ENCODE measurements at places on chromosomes 1 and 21.

DNA sequence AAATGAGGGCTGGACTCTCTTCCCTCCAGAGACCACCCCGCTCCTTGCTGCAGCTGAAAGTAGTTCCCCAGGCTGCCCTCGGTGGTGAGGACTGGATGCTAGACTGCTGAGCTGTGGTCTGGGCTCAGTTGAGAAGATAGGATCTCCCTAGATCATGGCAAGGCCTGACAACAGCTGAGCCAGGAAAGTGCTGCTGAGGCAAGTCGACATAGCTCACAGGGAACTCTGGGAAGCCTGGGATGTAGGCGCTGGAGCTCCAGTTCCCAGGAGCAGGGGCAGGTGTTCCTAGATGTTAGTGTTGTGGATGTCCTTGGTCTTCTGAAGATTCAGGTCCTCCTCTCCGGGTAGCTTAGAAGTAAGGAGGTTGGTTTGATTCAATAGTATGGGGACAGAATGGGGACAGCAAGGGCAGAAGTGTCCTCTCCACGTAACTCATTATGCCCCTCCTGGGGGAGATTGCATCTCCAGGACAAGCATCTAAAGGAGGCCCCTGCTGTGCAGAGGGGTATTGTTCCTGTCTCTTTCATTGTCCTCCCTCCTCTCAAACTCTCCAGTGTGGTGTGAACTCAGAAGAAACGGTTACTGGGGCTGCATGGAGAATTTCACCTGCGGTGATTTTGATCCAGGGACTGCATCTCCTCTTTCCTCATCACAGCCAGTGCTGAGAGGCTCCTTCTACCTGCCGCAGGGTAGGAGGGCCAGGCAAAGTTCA is 3.7 kb downstream of the CYB561D1 start:
- DNase-seq = no peak

GRCh38 chr1:228867108-228867950 is 132.1 kb downstream of the RHOU start:
- no peak for DNase-seq

DNA sequence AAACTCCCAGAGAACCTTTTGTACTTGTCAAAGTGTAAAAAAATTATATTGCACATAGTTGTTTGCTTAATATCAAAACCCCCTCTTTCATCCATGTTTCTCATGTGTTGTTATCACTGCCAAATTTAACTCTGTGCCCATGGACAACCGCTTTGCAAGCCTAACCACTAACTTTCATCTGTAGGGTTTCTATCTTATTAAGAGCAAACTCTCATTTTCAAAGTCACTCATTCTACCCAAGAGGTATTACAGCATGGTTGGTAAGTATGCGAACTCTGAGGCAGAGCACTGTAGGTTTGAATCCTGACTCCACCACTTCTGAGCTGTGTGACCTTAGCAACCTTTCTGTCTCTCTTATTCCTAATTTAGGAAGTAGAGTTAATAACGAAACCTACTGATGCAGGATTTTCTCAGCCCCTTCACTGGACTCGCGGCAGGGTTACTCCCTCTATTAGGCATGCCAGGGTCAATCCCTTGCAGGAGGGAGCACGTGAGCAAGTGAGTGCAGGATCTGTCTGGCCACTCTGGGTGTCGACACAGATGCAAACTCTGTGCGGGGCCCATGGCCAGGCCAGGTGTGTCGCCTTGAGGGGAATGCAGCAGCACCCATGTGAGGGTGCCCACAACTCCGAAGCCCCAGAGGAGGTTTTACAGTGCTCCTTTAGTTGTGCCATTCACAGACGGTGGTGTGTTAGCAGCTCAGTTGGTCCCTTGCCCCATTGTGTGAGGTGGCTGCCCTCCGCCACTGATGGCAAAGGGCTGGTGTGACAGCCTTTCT is 361.5 kb upstream of the ADGRL2 start:
- DNase-seq = no peak

DNA sequence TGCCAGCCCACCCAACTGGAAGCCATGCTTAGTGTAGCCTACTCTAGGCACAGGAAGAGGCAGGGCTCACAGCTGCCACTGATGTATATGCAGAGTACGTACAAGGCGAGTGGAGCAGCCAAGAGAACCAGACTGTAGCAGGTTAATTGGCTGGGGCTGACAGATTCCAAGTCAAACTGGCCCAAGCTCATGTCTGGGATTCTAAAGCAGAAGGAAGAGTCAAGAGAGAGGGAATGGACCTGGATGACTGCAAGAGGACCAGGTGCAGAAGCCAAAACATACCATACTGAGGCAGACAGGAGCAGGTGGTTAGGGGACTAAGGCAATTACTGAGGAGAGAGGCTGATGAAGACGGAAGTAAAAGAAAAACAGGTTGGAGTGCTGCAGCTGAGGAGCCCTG is 51.3 kb upstream of the LRRN2 start:
- DNase-seq = no peak

DNA sequence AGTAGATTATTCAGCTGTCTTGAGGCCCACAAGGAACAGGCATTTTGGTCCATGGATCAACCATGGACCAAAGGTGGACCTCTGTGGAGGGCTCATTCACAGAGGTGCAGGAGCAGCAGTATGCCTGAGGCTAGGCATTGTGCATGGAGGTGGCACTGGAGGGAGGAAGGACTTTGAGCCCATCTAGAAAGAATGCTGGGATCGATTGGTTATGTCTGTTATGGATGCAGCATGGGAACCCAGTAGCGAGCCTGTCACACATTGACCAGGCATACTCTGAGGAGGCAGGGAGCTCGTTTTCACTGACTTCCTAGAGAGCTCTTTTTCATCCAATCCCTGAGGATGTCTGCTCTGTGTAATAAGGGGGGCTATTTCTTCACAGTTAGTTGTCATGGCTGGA is 75.5 kb downstream of the KCNN3 start:
- DNase-seq = no peak

- no peak for DNase-seq
These were observed 1.1 kb downstream of the ICMT start for GRCh38 chr1:6234502-6235295.

DNA sequence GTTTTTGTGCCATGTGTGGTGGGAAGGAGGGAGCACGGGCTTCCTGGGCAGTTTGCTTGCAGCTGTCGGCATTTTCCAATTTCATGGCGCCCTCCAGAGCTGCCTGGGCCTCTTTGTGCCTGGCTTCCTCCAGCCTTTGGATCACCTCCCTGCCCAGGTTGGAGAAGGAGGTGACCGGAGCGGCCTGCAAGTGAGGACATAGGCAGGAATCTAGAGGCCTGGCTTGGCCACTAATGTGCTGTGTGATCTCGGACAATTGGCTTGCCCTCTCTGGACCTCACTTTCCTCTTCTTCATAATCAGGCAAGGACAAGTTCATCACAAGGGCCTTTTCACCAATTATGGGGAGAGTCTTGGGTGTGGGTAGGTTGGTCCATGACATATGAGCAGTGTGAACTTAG is 245.1 kb downstream of the MATN1 start:
- DNase-seq = no peak

DNA sequence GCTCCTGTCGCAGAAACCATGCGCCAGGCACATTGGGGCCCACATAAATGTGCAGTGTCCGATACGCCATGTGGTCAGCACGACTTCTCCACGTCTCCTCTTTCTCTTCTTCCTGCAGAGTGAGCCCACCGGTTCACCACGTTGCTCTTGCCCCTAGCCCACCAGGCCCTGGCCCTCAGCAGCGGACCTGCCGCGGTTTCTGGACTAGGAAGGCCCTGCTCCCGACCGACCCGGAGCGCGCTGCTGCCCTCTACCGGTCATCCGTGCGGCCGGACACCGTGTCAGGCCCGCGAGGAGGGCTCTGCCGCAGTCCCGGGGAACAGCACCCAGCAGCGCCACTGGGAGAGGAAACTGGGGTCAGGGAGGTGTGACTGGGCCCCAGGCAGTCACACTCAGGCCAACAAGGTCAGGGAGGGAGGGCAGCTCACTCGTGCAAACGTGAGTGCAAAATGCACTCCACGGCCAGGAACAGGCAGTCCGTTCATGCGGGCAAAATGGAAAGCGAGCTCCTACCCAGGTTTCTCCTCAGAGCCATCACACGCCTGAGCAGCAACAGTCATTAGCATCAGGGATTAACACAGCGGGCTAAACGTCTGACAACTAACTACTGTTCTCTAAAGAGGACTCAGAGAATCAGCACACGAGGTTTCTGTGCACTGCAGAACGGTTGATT is 13.7 kb downstream of the TLR5 start:
- DNase-seq = peak; percentile 51

DNA sequence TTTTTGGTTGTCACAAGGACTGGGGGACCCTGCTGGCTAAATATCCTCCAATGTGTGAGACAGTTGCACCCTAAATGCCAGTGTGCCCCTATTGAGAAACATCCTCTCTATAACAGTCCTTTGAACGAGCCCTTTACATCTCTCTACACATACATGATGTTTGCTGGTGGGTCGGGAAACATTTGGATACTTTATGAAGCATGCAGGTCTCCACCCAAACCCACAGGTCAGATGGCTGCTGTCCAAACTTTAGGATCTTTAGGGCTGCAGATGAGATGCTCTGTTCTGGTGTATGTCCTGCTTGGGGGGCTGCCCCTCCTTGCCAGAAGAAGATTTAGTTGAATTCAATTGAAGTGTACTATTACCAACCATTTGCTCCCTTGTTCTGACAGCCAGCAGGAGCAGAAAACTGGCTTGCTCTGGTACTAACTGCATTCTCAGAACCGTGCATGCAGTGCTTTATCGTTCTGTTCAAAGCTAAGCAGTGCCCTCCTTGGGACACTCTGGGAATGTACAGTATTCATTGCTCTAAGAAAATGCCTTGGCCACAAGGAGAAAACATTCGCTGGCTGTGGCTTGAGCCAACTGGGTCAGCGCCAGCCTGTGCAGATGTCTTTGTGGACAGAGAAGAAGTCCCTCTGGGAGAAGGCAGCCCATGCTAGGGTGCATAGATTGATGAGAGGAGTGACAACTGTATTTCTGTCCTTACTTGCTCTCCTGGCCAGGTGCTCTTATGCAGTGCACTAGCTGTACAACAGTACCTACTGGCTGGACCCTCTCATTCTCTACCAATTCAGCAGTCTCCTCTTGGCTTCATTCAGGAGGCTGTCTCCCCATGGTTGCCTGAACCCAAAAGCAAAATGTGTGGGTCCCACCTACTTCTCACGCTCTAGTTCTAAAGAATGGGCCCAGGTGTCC is 61.4 kb upstream of the DIRAS3 start:
- no peak for DNase-seq

GRCh38 chr1:204678721-204679475 is 6.6 kb downstream of the LRRN2 start:
- no peak for DNase-seq

GRCh38 chr1:220170836-220171526 is 77.0 kb downstream of the IARS2 start:
- DNase-seq = no peak

DNA sequence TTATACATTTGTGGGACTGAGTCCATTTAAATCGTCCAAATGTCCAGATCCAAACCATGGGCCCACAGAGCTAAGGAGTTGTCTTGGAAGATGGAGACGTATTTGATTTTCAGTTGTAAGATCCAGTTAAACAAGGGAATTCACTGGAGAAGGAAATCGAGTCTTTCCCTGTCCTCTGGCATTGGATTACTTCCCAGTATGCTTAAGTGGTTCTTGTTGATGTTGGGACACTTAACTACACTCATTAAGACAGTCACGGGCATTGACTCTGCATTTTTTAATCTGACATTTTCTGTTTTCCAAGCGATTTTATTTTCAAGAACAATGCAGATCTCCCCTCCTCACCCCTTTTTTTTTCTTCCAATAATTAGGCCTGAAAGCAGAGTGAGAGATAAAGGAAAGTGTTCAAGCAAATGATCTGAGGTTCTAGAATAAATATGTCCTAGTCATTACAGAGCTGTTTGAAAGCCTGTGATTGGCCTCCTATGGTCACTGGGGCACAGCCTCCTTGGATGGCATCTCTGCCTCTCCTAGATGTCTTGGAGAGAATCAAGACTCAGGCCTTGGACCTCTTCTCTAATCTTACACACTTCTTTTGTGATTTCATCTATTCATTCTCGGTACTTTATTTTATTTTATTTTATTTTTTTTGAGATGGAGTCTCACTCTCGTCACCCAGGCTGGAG is 48.9 kb downstream of the CD247 start:
- no peak for DNase-seq

DNA sequence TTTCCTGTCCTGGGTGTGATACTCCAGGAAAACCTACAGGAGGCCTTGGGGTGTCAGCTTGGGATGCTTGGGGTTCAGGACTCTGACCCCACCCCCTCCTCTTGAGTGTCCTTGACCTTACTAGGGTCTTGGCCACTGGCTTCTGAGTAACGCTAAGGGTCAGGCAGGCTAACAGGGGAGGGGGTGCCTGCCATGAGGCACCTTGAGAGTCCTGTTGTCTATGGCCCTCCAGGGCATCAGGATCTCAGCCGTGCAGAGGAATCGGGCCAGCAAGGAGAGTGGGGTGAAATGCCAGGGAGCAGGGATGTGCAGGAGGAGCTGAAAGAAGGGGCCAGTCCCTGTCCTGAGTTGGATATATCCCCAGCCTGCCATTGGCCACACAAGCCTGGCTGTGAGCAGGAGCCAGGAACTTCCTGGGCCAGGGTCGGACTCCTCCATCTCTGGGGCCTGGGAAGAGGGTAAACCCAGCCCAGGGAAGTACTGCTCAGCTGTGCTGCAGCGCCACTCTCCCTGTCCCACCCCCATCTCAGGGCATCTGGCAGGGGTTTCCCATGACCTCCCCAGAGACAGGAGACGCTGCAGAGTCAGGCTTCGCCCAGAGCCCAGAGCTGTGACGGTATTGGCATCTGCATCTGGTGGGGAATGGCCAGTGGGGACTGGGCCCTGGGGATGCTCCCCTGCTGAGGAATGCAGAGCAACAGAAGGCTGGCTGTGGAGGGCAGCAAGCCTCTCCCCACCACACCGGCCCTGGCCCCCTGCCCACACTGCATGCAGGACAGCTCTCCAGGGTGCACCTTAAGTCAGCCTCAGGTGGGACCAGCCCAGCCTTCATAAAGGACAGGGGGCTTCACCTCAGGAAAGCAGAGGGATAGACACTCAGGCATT is 6.3 kb downstream of the KIF21B start:
- no peak for DNase-seq

- DNase-seq = no peak
These were observed 67.3 kb upstream of the AKT3 start for GRCh38 chr1:243917177-243917862.

- no peak for DNase-seq
These were observed 128.1 kb downstream of the IER5 start for GRCh38 chr1:181216591-181216994.

- no peak for DNase-seq
These were observed 61.2 kb upstream of the TNR start for GRCh38 chr1:175804561-175804960.

DNA sequence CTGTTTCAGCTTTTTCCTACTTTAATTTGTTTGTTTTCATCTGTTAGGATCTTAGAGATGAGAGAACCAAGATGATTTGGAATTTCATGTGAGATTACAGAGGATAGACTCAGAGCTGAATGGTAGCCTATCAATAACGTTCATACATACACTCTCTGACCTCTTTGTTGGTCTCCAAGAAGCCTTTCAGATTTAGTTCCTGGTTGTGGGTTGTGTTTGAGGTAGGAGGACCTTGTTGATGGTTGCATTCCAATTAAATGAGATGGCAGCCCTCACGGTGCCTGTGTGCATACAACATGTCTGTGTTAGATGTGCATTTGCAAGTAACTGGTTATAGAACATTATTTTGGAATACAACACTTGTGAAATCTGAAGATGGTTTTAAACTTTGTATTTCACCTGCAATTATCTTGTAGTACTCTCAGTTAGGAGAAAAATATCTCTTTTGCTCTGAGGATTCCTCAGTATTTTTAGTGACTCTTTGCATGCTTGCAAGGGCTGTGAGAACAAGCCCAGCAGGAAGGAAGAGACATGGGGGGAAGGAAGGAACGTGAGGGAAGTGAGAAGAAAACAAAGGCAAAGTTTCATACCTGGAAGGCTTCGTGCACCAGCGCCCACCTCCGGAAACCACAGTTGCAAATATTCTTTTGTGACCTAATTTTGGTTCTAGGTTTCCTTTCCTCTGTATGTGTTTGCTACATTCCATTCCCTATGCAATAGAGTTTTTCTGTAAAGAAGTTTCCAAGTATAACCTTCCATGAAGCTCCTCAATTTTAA is 291.8 kb downstream of the DISC1 start:
- peak; percentile 19 for DNase-seq

Data from activated CD4-positive, alpha-beta T cell treated with anti-CD3 and anti-CD28 coated beads, Interleukin-2, amount 50 U/mL, for 24 hours (primary cell).